Keratinocyte (primary cell): ENCODE measurements at places on chromosomes 5 and 9.
A peak's percentile ranks its signal among the peaks of the same experiment; 100 is the strongest.

- DNase-seq, result no peak
Observed at GRCh38 chr5:138974227-138975063, 99.3 kb upstream of the LRRTM2 start.

GRCh38 chr9:98410185-98410697 is 154.8 kb upstream of the TBC1D2 start:
- no peak for DNase-seq

GRCh38 chr5:147688656-147689356 is 93.7 kb downstream of the JAKMIP2 start:
- no peak for DNase-seq

DNA sequence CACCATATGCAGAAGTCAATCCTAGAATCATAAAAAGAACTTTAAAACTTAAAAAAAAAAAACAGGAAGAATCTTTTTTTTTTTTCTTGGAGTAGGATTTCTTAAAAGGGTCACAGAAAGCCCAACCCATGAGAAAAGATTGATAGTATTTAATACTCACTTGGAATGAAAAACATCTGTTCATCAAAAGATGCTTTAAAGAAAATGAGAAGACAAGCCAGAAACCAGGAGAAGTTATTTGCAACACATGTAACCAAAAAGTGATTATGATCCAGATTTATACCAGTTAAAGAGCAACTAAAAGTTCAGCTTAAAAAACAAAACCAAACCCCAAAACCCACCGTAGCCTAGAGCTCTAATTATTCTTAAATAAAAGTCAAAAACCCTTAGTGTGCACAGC is 69.3 kb downstream of the TLE4 start:
- DNase-seq, result no peak

DNA sequence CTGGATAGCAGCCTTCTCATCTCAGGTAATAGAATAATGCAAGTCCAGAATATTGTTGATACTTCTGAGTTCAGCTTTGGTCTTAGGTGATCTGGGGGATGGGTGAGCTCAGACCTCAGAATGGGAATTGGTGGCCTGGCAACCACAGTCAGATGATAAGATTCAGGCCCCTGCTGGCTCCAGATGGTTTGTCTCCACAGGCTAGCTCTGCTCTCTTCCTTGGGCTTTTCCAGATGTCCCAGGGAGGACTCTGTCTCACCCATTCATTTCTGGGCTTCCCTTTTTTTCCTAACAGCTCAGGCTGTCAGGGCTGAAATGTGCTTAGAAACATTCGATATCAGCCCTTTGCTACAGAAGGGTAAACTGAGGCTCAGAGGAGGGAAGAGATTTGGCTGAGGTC is 17.6 kb upstream of the TNFSF15 start:
- no peak for DNase-seq

GRCh38 chr9:93582115-93582514 is 5.7 kb downstream of the PHF2 start:
- no peak for DNase-seq

- DNase-seq, result no peak
Observed at GRCh38 chr5:176533894-176534611, 3.1 kb downstream of the RNF44 start.

- no peak for DNase-seq
Observed at GRCh38 chr5:34061993-34062392, 19.0 kb upstream of the C1QTNF3 start.

GRCh38 chr5:31476738-31477141 is 55.2 kb downstream of the DROSHA start:
- no peak for DNase-seq

GRCh38 chr5:96177303-96177869 is 215.7 kb upstream of the ELL2 start:
- peak; percentile 93 for DNase-seq

DNA sequence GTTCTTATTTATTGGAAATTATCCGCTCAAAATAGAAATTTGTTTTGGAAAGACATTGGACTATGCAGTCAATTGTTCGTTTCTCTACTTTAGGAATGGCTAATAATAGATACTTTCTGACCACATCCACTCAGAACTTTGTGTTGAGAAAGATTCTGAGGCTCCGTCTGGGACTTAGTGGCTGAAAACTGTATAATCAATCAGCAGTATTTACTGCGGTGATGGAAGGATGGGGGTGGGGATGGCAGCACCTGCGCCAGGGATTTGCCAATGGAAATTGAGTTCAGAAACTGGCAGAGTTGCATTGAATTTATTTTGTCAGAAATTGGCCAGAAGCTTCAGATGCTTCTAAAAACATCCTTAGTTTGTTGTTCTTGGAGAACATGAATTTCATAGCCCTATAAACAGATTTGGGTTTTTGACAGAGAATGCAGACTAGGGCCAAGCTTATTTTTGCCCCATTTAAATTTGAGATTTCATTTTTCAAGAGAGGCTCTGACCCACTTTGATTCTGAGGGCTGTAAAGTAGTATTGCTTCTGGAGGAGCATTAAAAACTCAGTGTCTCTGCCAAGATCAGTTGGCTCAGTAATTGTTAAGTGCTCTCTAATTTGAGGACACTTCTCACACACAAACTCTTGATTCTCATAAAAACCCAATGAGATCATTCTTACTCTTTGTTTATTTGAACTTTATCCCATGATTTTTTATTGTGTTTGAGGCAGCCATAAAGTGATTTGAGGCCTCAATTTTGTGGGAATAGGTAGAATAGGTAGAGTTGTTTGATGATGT is 215.1 kb downstream of the CD180 start:
- DNase-seq, result no peak

DNA sequence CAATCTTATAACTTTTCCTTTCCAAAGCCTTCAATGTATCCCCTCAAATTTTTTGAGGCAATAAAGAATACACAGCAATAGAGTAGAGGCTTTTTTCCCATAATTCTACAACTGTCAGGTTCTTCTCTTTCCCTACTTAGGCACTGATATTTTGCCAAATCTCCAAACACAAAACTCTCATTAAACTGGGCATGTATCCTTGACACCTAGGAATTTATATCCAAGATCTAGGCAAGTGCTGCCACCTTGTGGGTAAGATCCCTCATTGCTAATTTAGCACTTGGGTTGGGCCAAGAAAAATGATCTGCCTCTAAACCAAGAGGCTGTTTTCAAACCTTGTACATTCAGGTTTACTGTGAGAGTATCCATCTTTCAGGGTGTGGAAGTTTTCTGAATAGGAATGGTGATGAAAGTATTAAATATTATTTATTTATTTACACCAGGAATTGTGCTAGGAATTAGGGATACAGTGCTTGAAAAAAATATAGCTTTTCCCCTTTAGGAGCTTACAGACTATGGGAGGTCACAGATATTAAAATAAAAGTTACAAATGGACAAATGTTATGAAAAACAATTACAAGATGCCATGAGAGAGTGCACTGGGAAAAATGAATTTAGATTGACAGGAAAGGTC is 17.6 kb downstream of the TSTD2 start:
- no peak for DNase-seq

DNA sequence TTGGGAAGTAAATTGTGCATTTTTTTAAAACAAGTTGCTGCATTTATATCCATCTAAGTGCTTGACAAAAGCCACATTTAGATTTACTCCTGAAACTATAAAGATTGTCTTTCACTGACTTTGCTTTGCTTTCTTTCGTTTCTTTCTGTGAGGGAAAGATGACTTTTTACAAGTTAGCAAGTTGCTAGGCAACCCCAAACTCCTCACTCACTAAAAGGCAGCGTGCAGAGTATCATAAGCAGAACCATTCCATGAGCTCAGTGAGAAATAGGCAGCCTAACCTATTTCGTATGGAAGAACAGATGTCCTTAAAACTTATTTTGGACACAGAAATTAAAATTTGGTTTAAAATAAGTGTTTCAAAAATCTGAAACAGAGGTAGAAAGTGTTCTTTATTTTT is 29.0 kb downstream of the KLF9 start:
- DNase-seq, result no peak

GRCh38 chr9:126699401-126699881 is 85.7 kb downstream of the LMX1B start:
- no peak for DNase-seq

DNA sequence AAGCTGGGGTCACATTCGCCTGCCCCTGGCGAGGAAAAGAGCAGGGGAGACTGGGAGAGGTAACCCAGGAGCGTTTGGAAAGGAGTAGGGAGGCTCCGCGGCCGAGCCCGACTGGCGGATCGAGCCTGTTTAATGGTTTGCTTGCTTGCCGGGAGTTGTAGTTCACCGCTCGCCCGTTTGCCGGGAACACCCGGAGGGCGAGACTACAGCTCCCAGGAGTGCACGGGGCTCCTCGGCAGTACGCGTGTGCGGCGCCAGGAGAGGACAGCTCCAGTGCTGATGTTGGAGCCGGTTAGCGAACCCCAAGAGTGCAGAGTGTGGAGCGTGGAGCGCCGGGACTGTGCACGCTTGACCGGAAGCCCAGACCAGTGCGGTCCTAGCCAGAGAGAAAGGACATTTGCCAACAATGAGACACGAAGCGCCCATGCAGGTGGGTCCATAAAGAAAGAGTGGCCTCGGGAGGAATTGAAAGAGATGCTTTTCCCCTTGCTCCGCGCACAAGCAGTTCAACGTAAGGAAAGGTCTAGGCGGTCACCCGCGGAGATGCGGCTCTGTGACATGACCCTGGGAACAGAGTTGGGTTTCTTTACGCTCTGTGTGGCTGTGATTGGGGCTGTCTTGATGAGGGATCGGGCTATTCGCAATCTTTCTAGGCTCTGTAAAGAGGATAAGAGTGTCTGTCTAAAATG is at the start of gene RAB3C:
Gene RAB3C (plus strand): TSS at position 273 of the 689 bp plus-strand sequence. CDS start 134 bp downstream, at position 407.
- peak; percentile 28 for DNase-seq

- no peak for DNase-seq
Observed at GRCh38 chr5:135560858-135561257, 17.9 kb downstream of the CXCL14 start.

DNA sequence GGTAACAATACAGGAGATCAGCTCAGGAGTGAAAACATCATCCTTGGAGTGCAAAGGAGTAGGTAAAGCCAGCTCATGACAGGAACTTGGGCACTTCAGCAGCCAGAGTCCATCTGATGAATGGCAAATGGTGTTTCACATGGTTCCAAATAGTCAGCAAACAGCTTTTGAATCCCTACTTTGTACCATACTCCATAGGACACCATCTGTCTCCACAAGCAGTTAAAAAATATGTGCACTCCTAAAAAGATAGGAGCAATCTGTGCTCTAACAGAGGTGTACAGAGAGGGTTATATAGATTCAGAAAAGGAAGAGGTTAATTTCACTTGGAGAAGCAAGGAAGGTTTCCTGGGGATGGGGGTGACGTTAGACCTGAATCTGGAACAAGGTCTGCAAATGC is 21.6 kb upstream of the B4GALT1 start:
- no peak for DNase-seq

- DNase-seq, result no peak
Observed at GRCh38 chr5:61202213-61202612, 39.9 kb upstream of the SMIM15 start.

GRCh38 chr5:52684051-52684450 is 103.7 kb upstream of the ITGA1 start:
- no peak for DNase-seq

GRCh38 chr5:131382407-131383395 is 118.8 kb downstream of the CDC42SE2 start:
- DNase-seq, result peak; percentile 23

DNA sequence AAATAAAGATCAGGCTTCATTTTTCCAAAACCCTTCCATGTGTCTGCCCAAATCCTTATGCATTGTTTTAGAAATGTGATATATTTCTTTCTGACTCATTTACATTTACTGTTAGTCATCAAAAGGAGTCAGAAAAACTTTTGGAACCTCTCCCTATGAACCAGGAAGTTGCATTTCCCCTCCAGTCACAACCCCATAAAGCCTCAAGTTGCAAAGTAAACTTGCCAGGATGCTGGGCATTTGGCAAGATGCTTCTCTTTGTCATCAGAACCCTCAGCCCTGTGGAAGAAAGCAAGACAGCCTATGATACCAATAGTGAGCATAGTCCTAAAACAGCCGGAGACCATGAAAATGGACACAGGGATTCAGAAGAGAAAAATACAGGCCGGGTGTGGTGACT is 84.2 kb downstream of the MUSK start:
- DNase-seq, result peak; percentile 77

- DNase-seq, result no peak
Observed at GRCh38 chr9:129944506-129945116, 98.4 kb downstream of the FNBP1 start.

DNA sequence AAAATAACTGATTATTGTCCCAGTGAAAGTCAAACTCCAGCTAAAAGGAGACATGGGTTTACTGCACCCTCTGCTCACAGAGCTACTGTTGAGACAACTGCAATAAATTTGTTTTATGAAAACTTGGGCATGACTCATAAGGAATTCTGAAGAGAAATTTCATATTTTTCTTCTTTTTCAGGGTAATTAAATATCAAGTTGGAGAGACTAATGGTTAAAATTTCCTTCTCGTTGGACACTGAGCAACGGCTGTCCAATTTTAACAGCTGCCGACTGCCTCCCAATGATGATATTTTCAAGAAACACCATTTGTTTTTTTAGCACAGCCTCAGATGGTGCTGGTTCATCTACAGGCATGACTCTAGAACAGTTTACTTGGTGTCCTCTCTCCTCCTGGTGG is 259.2 kb upstream of the RGMB start:
- no peak for DNase-seq

DNA sequence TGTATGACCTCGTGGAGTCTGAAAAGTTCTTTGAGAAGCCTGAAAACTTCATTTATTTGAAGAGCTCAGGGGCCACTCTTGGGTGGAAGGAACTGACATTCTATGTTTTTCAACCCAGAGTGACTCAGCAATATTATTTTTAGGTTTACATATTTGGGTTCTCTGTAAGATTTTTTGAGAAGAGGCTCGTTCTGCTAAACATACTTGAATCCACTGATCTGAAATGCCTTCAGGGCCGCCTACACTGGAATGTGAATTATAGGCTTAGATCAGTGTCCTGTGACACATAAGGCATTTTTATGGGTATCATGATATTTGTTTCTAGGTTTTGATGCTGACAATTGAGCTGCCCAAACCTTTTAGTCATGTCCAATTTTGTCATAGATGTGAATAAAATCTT is 86.2 kb downstream of the PSAT1 start:
- no peak for DNase-seq

DNA sequence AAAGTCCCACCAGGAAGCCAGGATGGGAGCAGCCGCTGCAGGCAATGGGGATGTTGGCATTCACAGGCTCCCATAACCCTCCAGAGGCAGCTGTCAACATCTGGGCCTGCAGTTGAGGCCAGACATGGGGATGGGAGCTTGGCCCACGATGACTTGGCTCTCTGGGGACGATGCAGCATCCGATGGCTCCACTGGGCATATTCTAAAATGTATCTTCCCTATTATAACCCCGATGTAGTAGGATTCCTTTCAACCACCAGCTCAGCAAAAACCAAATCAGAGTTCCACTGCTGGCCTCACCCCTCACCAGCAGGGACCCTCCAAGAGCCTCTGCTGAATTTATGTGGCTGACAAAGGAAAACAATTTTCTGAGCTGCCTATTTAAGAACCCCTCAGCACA is 7.1 kb downstream of the SPRY4 start:
- DNase-seq, result no peak

DNA sequence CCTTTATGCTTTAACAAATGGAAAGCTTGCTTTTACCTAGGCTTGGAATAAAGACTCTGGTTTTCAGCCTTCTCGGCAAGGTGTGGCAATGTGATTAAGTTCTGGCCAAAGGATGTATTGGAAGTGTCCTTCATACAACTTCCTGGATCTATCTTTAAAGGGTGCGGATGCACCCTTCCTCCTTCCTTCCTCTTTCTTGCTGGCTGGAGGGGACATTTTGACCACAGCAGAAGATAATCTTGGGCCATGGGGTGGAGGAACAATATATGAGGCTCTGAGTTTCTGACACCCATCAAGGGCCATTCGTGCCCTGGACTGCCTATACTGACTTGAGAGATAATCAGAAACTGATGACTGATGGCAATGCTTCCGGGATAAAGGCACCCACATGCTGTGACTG is 145.7 kb downstream of the ACER2 start:
- no peak for DNase-seq

- peak; percentile 59 for DNase-seq
Observed at GRCh38 chr5:148186248-148187003, 16.4 kb upstream of the SPINK6 start.
